ENCODE measurements at places on chromosomes 12 and 14. TPM values are rescaled to one million over a fixed set of nuclear protein-coding genes. Genes with fewer than 3 reads are reported as not detected.
A peak's percentile ranks its signal among the peaks of the same experiment; 100 is the strongest.

DNA sequence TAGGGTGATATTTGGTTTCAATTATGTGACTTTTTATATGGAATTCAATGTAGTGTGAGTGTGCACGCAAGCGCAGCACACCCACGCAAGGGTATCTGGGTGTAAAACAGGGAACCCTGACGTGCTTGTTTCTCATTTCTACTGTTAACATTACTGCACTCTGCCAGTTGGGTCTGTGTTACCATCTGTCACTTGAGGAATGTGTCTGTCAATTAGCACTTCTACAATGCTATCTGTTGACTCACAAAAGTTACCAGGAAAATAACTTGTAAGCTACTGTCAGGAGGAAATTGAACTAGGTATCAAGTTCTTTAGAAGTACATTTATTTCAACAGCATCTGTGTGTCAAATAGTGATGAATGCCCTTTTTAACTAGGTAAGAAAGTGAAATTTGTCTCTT, 695.5 kb upstream of the LRFN5 start:
- H3K4me3 ChIP-seq, result no peak overlapping the region
- DNase-seq, result no peak
- no peaks in the 10 kb centered on the region for H3K27me3 ChIP-seq
- H3K4me1 ChIP-seq, result no peaks in the 10 kb centered on the region
- H3K36me3 ChIP-seq, result no peaks in the 10 kb centered on the region

GRCh38 chr12:27282754-27283153, 38.7 kb downstream of the STK38L start:
- DNase-seq, result no peak
- no peak overlapping the region for H3K4me3 ChIP-seq
- H3K4me1 ChIP-seq, result peaks cover 9% of the 10 kb centered on the region
- no peaks in the 10 kb centered on the region for H3K27me3 ChIP-seq
- H3K27ac ChIP-seq, result no peak overlapping the region

DNA sequence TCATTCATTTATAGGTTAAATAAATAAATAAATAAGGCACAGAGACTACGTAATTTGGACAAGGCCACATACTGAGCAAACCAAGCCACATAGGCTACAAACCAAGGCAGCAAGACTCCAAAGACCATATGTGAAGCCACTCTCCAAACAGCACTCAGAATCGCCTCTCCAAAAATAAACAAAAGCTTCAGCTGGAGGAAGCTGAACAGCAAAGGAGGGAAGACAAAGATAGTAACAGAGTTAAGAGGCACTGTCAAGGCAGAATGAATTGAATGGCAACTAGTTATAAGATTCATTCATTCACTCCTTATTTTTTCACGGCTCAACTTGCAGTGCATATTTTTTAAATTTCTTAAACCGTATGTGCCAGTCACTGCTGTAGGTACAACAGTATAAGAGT, 200.5 kb upstream of the GRIP1 start:
- no peak for DNase-seq
- no peaks in the 10 kb centered on the region for H3K36me3 ChIP-seq
- H3K27ac ChIP-seq, result no peak overlapping the region
- H3K27me3 ChIP-seq, result peaks cover 6% of the 10 kb centered on the region
- H3K4me1 ChIP-seq, result no peaks in the 10 kb centered on the region

- no peaks in the 10 kb centered on the region for H3K27me3 ChIP-seq
- no peak overlapping the region for H3K27ac ChIP-seq
- no peak overlapping the region for H3K4me3 ChIP-seq
- no peaks in the 10 kb centered on the region for H3K36me3 ChIP-seq
- H3K4me1 ChIP-seq, result no peaks in the 10 kb centered on the region
Measured at GRCh38 chr14:42011221-42011620, 404.5 kb downstream of the LRFN5 start.

DNA sequence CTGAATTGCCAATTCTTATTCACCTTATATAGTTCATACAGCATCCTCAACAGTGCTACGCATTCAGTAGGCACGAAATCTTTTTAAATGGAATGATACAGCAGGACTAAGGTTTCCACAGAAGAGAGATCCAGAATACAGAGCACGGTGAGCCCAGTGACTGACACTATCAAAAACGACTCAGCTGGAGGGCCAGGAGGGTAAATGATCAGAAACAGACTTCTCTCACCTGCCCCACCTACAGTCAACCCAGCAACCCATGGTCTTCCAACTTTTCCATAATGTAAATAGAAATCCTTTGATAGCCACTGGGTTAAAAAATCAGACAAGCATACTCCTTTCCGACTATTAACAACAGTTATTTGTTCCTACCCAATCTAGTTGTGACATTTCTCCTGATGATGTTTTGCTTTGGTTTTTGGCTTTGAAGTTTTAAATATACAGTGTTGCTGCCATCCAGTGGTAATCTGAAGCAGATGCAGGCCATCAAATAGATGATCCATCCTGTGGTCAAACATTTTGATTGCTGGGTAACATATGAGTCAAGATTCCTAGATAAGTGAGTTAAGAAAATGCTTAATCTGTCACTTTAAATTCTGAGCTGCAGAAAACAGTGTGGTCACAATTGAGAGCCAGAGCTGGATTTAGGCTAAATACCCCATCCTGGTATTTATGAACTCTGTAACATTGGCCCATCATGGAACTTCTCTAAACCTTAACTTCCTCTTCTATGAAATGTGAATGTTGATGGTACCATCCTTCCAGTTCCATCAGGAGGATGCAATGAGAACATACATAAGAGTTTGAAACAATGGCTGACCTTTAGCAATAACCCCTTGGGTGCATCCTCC, 42.0 kb downstream of the GPHB5 start:
- H3K27ac ChIP-seq, result no peak overlapping the region
- H3K4me1 ChIP-seq, result no peaks in the 10 kb centered on the region
- no peak overlapping the region for H3K4me3 ChIP-seq

DNA sequence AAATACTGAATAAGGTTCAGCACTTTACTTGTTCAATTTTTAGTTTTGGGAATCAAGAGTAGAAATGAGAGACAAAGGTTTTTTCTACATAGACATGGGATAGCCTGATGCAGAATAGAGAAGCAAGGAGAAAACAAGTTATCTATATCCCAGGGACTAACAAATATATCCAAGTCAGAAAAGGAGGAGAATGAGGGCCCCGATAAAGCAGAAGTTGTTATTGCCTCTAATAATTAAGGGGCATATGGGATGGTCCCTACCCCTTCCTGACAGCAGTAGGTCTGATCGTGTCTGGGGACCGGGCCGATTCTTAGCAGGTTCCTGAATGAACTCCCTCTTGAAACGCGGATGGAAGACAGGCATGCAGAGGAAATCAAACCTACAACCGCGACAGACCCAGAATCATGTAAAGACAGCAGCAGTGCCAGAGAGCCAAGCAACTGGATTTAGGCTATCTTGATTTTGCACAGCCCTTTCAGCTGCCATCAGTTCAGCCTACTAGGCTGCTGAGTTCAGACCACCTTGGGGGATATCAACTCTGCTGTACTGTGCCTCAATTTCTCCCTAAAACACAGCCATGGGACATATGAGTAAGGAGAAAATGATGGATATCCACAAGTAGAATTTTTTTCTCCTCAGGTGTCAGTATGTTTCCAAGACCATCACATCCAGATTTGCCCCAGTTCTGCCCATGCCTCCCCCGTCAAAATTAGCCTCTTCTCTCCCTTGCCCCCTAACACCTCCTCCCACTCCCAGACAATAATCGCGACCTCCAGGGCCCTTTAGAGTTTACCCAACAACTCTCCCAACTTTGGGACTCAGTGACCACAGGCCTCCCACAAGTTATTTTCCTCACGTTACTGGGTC, 706 bp downstream of the PRMT5 start:
- DNase-seq, result peak; percentile 16
- no peak overlapping the region for H3K4me3 ChIP-seq
- H3K27ac ChIP-seq, result no peak overlapping the region
- H3K27me3 ChIP-seq, result no peaks in the 10 kb centered on the region

- no peak overlapping the region for H3K4me3 ChIP-seq
- no peak for DNase-seq
- H3K4me1 ChIP-seq, result peaks cover 14% of the 10 kb centered on the region
- no peaks in the 10 kb centered on the region for H3K36me3 ChIP-seq
- no peak overlapping the region for H3K27ac ChIP-seq
- no peaks in the 10 kb centered on the region for H3K27me3 ChIP-seq
Measured at GRCh38 chr12:67358781-67359338, 89.7 kb downstream of the CAND1 start.

GRCh38 chr12:76859611-76860010, 19.2 kb downstream of the CSRP2 start:
- H3K4me1 ChIP-seq, result peaks cover 3% of the 10 kb centered on the region
- H3K27me3 ChIP-seq, result no peaks in the 10 kb centered on the region
- no peak overlapping the region for H3K4me3 ChIP-seq
- DNase-seq, result no peak
- H3K36me3 ChIP-seq, result peaks cover 16% of the 10 kb centered on the region
- H3K27ac ChIP-seq, result no peak overlapping the region

DNA sequence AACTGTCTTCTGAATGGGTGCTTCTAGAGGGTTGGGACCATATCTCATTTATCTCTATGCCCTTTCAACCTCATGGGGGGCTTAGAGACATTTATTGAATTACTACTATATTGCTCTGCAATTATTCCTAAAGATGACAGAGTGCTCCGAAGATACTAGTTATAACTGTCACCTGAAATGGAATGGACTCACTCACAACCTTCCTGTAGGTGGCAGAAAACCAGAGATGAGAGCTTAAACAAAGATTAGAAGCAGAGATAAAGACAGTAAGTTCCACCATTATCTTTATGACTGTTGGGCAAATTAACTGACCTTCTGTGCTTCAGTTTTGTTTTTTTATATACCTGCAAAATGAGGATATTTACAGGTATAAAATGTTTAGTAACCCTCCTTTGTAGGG, 31.5 kb upstream of the GTF2A1 start:
- H3K4me3 ChIP-seq, result no peak overlapping the region
- no peaks in the 10 kb centered on the region for H3K4me1 ChIP-seq
- no peak for DNase-seq
- no peaks in the 10 kb centered on the region for H3K36me3 ChIP-seq

GRCh38 chr12:131536337-131536736, 174.6 kb upstream of the SFSWAP start:
- no peak overlapping the region for H3K27ac ChIP-seq
- no peaks in the 10 kb centered on the region for H3K27me3 ChIP-seq
- no peaks in the 10 kb centered on the region for H3K36me3 ChIP-seq
- no peak overlapping the region for H3K4me3 ChIP-seq
- no peak for DNase-seq

GRCh38 chr14:29205658-29206057, 439.1 kb downstream of the FOXG1 start:
- no peaks in the 10 kb centered on the region for H3K36me3 ChIP-seq
- no peak overlapping the region for H3K4me3 ChIP-seq
- no peak overlapping the region for H3K27ac ChIP-seq

- H3K4me1 ChIP-seq, result peaks cover 3% of the 10 kb centered on the region
- no peak overlapping the region for H3K4me3 ChIP-seq
- H3K36me3 ChIP-seq, result no peaks in the 10 kb centered on the region
- peaks cover 18% of the 10 kb centered on the region for H3K27me3 ChIP-seq
Measured at GRCh38 chr14:96205059-96205977, 679 bp downstream of the BDKRB2 start.

- H3K27me3 ChIP-seq, result peaks cover 2% of the 10 kb centered on the region
- no peaks in the 10 kb centered on the region for H3K36me3 ChIP-seq
- no peak overlapping the region for H3K4me3 ChIP-seq
- H3K27ac ChIP-seq, result no peak overlapping the region
Measured at GRCh38 chr12:62684570-62685295, 218.1 kb downstream of the MON2 start.

GRCh38 chr12:11729008-11729407, 79.5 kb downstream of the ETV6 start:
- DNase-seq, result no peak
- peaks cover 76% of the 10 kb centered on the region for H3K4me1 ChIP-seq
- H3K27ac ChIP-seq, result peak overlapping the region; percentile 15

DNA sequence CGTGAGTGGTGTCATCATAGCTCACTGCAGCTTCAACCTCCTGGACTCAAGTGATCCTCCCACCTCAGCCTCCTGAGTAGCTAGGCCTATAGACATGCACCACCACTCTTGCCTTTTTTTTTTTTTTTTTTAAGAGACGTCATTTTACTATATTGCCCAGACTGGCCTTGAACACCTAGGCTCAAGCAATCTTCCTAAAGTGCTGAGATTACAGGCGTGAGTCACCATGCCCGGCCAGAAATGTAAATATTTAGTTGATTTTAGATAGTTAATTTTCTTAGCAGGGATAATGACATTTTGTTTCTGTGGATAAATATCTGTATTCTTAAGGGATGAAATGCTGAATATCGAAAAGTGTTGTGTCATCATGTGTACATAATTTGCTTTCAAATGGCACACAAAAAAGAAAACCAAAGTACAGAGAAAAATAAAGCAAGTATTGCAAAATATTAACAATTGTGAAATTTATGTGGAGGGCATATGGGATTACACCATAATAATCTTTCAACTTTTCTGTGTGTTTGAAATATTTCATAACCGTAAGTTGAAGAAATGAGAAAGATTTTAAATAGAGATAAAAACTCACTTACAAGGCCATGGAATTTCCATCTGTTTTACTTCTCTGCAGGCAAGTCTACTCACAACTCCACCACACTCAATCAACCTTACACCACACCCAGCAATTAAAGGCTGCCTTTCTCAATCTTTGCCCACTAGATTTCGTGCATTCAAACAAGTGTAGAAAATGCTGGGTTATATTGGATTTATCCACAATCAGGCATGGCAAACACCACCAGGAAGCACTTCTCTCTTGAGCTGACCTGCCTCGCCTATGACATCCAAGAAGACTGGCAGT, 93.7 kb downstream of the SPTSSA start:
- H3K4me1 ChIP-seq, result no peaks in the 10 kb centered on the region
- H3K27ac ChIP-seq, result no peak overlapping the region
- H3K4me3 ChIP-seq, result no peak overlapping the region
- peaks cover 10% of the 10 kb centered on the region for H3K27me3 ChIP-seq

DNA sequence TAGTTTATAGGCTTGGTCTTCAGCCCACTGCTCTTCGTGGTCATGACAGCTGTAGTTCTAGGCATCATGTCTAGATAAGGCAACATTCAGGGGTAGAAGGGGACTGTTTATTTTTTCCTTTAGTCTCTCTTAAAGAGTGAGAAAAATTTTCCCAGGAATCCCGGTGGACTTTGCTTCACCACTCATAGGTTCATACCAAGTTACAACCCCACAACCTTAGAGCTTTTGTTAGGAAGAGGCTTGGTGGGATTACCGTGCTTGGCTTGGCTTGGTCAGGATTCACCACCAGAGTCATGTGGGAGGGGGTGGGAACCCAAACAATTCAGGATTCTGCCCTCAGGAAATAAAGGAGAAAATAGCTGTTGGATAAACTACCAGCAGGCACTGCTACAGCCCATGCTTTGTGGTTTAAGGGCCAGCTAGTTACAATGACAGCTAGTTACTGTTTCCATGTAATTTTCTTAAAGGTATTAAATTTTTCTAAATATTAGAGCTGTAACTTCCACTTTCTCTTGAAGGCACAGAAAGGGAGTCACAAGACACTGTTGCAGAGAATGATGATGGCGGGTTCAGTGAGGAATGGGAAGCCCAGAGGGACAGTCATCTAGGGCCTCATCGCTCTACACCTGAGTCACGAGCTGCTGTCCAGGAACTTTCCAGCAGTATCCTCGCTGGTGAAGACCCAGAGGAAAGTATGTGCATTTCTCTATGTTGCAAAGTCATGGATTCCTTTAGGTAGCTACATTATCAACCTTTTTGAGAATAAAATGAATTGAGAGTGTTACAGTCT, 25.9 kb upstream of the PAPLN start:
- peaks cover 60% of the 10 kb centered on the region for H3K36me3 ChIP-seq
- no peaks in the 10 kb centered on the region for H3K4me1 ChIP-seq
- H3K27me3 ChIP-seq, result no peaks in the 10 kb centered on the region
- no peak for DNase-seq

Gene CLEC1B
- total RNA-seq, result not detected

Gene SLC2A13
- 2.2 TPM for total RNA-seq

Gene TAS2R10
- total RNA-seq, result 0.25 TPM

Gene TMEM132C
- total RNA-seq, result not detected

Gene GEMIN2
- total RNA-seq, result 20.4 TPM

Measured in activated CD4-positive, alpha-beta T cell treated with anti-CD3 and anti-CD28 coated beads, Interleukin-2, amount 10 ng/mL, durations not matched to agents 7 days and 5 days (primary cell).